ENCODE measurements at places on chromosomes 5 and 9. TPM values are rescaled to one million over a fixed set of nuclear protein-coding genes. Genes with fewer than 3 reads are reported as not detected.

The BHMT2 gene
- total RNA-seq, result 1.7 TPM

The OBP2B gene
- not detected for total RNA-seq

- no peak for DNase-seq
Observed at GRCh38 chr9:3337515-3338225, 188.1 kb downstream of the RFX3 start.

- peak; percentile 44 for DNase-seq
Observed at GRCh38 chr9:129898185-129898584, 62.9 kb downstream of the USP20 start.

DNA sequence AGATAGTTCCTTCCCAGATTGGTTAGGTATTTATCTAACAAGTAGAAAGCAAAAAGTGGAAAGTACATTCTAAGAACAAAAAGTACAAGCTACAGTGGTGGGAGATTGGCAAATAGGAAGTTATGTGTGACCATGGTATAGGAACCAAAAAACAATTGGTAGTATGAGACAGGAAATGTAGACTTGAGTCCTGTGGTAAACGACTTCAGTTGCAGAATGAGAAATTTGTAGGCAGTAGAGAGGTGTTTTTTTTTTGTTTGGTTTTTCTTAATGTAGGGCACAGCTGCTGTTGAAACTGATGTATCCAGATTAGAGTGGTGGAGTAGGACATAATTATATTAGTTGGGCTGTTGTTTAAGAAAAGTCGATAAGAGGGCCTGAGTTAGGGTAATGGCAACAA, 72.0 kb downstream of the CCNH start:
- no peak for DNase-seq

DNA sequence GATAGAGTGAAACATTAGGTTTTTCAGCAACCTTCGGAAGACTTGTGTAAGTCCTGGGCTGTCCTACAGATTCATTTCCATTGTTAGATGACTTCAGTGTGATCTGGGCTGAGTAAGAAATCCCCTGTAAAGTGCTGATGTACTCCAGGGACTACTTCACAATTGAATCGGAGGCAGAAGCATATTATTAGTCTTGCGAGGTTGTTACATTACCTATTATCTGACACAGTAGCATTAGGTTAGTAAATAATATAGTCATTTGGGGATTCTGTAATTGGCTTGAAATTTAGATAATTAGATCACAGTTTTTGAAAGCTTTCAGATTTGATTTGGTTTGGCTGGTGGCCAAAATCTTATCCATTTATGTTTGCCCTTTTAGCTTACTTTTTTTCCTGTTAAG, 62.4 kb downstream of the DMRT1 start:
- no peak for DNase-seq

GRCh38 chr9:96305171-96305570, 3.2 kb upstream of the HSD17B3 start:
- DNase-seq, result peak; percentile 35

DNA sequence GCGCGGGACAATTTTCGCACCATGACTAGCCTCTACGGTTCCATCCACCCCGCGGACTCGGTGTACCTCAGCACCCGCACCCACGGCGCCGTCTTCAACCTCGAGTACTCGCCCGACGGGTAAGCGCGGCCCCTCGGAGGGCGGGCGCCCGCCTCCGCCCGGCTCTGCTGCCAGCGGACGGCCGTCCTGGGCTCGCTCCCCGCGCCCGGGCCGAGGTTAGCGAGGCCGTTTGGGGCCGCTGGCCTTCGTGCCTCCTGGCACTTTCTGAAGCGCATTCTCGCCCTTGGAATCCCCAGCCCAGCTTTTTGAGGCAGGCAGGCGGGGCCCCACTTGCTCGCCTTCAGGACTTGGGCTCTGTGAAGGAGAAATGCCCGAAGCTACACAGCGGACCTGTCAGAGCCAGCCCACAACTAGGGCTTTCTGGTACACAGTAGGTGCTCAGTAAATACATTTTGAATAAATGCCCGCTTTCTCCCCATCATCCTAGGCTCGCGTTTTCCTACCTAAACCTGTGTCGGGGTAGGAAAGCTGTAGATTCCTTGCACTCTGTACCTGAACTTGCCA, 772 bp downstream of the DCAF10 start:
- peak; percentile 57 for DNase-seq

- peak; percentile 23 for DNase-seq
Observed at GRCh38 chr5:127907907-127908306, 175.7 kb upstream of the SLC12A2 start.

- no peak for DNase-seq
Observed at GRCh38 chr9:72205513-72205912, 56.3 kb downstream of the GDA start.

- DNase-seq, result no peak
Observed at GRCh38 chr9:135032868-135033460, 54.5 kb upstream of the OLFM1 start.

DNA sequence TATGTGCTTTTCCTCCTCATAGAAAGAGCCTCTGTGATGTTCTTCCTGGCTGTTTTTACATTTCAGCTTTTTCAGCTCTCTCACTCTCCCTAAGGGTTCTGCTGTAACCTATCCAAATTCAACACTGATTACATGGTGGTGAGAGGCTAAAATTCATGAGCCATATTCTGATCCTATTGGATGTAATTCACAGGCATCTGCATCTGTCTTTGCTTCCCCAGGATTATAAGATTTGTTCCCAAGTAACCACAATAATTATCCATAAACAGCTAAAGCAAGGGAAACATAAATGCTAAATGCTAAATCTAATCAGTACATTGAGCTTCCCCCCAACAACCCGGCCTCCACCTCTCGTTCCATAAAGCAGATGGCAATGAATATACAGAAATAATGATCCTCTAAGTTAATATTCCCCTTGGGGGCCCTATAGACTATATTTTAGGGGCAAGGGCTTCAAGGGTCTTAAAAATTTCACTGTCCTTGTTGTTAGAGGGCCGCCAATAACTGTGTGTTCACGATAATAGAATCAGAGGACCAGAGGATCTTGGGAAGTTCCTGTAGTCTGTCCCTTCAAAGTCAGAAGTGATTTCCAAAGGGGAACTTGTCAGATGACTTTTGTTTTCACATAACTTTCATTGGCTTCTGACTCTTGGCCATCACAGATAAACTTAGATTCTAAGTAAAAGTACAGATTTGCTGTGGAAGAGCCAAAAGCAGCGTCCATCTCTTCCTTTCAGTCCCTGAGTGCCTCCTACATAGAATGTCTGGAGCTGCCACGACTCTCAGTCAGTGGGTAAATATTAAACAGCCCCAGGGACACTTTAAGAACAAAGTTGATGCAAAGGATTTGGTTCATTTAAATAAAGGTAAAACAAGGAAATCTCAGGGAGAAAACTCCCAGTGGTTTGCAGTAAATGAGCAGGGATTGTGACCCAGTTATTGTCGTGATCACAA, 125.6 kb downstream of the ALDH1A1 start:
- DNase-seq, result no peak

DNA sequence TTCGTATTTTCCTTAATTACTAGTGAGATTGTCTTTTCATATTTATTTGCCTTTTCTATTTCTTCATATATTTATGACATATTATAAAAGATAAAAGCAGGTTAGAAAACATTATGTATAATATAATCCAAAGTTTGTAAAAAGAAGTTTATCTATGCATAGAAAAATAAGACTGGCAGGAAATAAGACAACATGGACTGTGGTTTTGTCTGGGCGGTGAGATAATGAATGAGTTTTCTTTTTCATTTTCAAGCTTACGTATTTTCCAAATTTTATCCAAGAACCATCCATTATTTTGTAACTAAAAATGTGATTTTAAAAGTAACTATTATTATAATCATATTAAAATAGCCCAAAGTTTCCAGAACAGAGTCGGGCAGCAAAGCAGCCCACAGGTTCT, 109.8 kb upstream of the MVB12B start:
- no peak for DNase-seq

- DNase-seq, result no peak
Observed at GRCh38 chr9:133843751-133844397, 105.7 kb upstream of the SARDH start.

GRCh38 chr9:118529210-118529609, 825.0 kb downstream of the TLR4 start:
- no peak for DNase-seq

DNA sequence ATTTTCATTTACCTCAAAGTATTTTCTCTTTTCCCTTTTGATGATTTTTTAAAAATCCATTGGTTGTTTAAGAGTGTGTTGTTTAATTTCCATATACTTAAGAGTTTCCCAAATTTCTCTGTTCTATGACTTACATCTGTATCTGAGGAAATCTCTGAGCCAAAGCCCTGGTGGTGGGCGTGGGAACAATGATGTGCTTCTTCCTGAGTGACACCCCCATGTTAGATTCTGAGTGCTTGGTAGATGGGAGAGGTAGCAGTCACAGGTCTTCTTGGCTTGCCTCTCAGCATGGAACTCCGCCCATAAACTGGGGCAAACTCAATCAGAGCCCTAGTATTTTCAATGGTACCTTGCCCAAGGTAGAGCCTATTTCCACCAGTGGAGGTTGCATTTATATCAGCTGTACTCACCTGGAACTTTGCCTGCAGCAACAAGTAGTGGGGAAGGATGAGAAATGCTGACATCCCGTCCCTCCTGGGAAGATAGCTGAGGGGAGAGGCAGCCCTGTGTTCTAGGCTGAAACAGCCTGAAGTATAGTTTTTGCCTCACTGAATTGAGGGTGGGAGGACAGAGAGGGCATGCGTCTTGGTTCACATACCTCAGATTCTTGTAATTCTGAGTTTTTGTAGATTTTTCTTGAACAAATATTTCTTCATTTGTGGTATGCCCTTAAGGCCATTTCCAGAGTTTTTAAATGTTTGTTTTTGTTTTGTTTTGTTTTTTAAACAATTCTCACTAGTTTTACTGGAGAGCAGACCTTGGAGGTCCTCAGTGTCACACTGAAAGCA, 26.4 kb downstream of the C9orf43 start:
- no peak for DNase-seq

- peak; percentile 79 for DNase-seq
Observed at GRCh38 chr5:145681686-145682085, 153.5 kb downstream of the PRELID2 start.

DNA sequence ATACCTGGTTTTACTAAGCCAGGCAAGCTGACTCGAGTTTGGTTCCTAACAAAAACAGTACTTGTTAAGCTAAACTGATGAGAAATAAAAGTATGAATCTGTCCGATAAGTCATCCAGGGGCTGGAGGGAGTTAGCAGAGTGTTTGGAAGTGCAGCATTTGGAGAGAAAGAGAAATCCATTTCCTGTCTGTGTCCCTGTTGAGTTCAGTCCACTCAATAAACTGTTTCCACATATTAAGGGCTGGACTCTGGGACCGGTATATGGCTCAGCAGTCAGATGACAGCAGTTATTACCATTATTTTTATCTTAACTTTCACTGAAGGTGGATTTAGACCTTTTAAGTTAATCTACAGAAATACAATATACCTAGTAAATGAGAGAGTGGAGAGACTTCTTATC, 130.6 kb upstream of the ADRA1B start:
- DNase-seq, result no peak

DNA sequence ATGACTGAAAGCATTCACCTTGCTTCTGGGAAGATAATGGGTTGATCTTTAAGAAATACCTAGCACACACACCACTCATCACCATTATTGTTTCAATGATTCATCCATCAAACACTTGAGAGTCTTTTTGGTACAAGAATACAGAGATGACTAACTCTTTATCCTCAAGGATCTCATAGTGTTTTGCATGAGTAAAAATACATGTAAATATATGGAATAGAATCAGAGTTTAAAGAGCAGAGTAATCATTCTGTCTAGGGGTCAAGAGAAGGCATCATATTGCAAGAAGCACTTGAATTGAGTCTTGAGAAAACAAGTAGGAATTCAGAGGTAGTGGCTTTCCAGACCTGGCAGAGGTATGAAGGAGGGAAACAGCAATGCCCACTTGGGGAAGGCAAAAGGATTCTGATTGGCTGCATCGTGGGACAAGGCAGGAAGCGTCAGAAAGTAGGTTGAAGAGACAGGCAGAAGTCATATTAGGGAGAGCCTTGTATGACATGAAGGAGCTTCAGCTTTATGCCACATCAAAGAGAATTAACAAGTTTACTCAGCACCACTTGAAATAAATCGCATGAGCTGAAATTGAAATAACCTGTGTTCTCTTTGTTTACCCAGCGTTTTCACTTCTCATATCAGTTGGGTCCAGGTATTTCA, 542.5 kb downstream of the TLE1 start:
- DNase-seq, result no peak

- DNase-seq, result no peak
Observed at GRCh38 chr9:70802206-70802605, 319.2 kb downstream of the TRPM3 start.

DNA sequence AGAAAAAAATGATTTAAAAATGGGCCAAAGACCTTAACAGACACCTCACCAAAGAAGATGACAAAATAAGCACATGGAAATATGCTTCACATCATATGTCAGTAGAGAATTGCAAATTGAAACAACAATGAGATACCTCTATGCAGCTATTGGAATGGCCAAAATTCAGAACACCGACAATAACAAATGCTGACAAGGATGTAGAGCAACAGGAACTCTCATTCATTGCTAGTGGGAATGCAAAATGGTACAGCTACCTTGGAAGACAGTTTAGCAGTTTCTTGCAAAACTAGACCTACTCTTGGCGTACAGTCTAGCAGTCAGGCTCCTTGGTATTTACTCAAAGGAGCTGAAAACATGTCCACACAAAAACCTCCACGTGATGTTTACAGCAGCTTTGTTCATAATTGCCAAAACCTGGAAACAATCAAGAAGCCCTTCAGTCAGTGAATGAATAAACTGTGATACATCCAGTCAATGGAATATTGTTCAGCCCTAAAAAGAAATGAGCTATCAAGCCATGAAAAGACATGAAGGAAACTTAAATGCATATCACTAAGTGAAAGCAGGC, 10.5 kb upstream of the MVB12B start:
- DNase-seq, result no peak

GRCh38 chr5:180607861-180608571, 16.7 kb upstream of the SCGB3A1 start:
- DNase-seq, result no peak

Data from GM23338 (cell line).